Right atrium auricular region (tissue), 2 donors: ENCODE measurements at places on chromosomes 6 and 20.

DNA sequence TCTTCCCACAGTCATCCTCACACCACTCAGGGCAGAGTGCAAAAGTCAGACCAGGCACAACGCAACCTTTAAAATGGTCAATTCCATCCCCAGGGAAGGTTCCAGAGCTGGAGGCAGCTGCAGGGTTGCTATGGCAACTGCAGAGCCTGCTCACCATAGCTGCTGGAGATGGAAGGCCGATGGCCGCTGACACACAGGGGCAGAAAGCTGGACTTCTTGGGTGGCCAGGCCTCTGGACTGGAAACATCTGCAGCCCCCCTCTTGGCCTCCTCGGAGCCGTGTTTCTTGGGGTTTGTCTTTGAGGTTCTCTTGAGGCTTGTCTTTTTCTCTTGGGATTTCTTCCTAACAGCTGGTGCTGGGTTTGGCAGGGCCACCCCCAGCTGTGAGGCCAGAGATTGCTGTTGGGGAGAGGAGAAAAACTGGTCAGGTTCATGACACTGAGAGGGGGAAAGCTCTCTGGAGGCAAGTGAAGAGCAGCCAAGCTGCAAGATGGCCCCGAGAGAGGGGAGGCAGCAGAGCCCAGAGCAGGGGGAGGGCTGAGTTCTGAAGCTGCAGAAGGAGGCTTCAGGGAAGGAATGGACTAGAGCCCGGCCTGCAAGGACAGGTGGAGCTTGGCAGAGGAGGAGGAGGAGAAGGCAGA lies 10.2 kb downstream of the BNIP5 start:
- DNase-seq: no peak

DNA sequence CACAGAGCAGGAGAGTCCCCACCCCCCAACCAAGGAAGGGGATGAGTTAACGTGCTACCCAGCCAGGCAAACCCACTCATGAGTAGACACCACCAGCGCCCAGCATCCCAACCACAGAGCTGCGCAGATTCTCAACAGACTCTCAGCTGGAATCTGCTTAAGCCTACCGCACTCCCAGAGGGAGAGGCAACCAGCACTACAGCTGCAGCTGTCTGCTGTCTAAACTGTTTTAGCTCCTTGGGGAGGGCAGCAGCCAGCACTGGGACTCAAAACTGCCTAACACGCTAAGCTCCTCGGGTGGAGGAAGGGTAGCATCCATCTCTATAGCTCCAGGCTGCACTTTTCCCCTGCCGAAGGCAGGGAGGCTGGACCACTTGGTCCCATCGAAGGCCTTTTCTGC lies 539.8 kb downstream of the EPHA7 start:
- no peak for DNase-seq

GRCh38 chr6:33428224-33428965 lies 8.5 kb downstream of the SYNGAP1 start:
- no peak for DNase-seq

DNA sequence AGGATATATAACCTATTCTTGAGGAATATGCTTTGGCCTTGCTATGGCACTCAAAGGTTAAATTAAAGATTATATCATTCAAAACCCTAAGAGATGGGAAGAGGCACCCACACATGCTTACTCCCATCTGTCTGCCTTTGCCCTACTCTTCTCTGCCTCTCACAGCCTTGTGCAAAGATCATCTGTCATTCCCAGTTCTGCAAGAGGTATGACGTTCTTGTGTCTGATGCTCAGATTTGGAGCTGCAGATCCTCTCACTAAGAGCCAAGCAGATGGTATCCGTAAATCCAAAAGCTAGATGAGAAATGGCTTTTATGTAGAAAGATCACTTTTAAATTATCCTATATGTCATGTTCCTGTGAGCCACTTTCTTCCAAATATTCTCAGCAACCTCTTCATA lies 112.0 kb downstream of the GPR63 start:
- DNase-seq: no peak
